ENCODE measurements at places on chromosomes 4 and X. TPM values are rescaled to one million over a fixed set of nuclear protein-coding genes. Genes with fewer than 3 reads are reported as not detected.

The PFKFB1 gene
- total RNA-seq = not detected

The TRIM60 gene
- total RNA-seq = not detected

The PARM1 gene
- total RNA-seq = 47.4 TPM

The CCNA2 gene
- total RNA-seq = 22.1 TPM

The SYNPO2 gene
- total RNA-seq = 66.4 TPM
